ENCODE measurements at places on chromosomes 2 and 18.
A peak's percentile ranks its signal among the peaks of the same experiment; 100 is the strongest.

GRCh38 chr18:3402982-3403451 is 47.0 kb upstream of the TGIF1 start:
- no peak for DNase-seq

- no peak for DNase-seq
These were observed 80.3 kb downstream of the MAPRE2 start for GRCh38 chr18:35121531-35121930.

- no peak for DNase-seq
These were observed 405.4 kb downstream of the CDH2 start for GRCh38 chr18:27771571-27771970.

DNA sequence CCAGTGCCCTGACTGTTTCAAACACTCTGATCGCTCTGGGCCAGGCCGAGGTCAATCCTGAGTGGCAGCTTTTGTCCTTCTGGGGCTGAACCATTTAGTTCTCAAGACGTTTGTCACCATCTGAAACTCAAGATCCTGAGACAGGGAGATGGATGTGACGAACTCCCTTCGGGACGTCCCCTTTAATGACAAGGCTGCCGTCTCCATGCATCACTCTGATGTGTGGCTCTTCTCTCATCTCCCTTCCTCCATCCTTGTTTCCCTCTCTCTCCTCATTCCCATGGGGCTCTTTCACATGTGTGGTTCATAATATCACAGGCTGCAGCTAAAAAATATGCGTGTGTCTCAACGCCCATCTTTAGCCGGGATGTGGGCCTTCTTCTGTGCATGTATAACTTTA is 189.6 kb downstream of the DNER start:
- no peak for DNase-seq

GRCh38 chr2:210050885-210051284 is 48.4 kb downstream of the RPE start:
- DNase-seq: no peak

DNA sequence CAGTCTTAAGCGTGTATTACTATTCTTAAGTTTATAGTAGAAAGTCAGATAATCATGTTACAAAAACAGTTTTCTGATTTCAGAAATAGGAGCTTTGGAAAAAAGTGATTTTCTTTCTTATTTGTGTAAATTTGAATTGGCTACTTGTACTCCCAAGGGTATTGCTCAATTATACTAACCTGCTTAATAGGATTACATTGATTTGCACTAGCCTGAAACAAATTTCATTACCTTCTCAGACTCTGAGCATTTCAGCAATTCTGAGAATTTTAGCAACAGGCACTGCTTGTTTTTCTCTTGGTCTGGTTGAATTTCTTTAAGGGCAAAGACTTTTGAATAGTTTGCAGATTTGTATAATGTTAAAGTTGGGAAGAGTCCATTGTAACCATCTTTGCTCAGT is 87.2 kb upstream of the NXPH2 start:
- DNase-seq: no peak

DNA sequence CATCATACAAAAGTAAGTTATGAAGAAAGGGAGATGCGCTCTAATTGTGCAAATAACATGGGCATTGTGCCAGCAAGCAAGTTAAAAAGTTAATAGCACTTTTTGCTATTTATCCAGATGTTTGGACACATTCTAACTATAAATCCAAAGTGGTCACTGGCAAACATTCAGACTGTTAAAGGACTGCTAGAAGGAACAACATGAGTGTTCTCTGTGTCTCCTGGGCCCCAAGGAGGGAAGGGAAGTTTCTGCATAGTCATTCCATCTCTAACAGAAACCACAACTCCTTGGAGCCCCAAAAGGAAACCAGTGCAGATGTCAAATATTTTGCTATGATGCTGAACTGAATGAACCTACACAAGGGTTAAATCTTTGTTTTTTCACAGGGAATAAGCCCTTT is 213.3 kb upstream of the HNRNPA3 start:
- no peak for DNase-seq

DNA sequence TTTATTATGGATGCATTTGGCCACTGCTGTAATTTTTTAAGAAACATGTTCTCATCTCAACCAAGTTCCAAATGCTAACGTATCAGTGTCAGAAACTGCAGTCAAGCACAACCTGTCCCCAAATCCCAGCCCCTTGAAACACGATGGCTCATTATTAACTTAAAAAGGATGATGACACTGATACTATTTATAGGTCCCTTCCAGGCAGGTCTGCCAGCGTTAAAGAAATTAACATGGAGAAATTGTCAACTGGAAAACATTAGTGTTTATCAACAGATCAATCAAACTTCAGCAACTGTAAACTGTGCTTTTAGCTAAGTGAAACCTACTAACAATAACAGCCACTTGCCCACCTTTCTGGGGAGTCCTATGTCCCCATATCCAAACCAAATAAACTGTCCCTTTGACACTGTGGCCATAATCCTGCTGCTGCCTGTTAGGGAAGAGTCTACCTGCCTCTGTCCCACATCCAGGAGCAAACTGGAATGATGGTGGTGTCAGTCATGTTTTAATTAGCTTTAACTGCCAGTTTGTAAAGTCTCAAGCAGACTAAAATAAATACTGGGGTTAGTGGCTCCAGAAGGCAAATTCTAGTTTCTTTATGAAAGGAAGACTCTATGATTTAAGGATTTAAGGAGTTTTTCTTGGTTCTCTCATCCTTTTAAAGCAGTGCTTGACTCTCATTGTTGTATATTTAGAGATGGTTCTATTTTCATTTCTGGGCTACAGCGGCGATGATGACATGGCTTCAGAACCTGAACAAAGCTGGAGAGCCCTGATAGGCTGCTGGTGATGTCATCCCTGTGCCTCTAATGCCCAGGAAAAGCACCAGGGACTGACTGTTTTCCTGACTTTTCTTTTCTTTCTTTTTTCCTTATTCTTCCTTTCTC is 583.6 kb upstream of the PIK3C3 start:
- DNase-seq: peak; percentile 87

GRCh38 chr2:14577843-14578242 is 54.7 kb upstream of the LRATD1 start:
- no peak for DNase-seq

DNA sequence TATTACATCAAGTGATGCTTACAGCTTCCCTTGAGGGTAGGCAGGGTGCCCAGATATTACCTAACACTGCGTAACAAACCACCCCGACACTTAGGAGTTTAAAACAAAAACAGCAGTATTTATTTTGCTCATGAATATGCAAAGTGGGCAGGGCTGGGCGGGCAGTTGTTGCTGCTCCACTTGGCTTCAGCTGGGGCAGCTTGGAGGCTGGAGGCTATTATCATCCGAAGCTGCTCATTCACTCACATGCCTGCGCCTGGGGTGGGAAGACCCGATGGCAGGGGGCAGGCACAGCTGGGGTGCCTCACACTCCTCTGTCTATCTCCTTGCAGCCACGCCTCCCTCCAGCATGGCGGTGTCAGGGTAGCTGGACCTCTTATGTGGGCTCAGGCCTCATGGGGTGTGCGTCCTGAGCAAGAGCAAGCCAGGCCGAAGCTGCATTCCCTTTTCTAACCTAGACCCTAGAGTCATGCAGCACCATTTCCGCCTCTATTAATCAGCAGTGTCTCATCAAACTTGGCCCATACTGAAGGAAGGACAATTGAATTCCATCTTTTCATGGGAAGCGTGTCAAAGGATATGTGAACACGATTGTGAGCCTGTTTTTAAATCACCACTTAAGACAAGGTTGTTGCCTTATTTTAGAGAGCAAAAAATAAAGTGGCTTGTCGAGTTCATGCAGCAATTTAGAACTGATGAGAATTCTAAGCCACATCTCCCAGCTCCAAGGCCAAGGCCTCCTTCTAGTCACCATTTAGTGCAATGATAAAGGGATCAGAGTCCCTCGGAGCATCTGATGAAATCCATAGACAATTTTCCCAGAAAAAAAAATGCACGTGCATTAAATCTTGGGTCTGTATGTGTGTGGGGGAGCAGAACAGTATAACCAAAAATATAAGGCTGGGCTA is 54.9 kb downstream of the SDC1 start:
- DNase-seq: no peak

Measured in NCI-H748 treated with DMSO at 0.1 percent for 48 hours (cell line).